ENCODE measurements at places on chromosomes 3 and 15.

DNA sequence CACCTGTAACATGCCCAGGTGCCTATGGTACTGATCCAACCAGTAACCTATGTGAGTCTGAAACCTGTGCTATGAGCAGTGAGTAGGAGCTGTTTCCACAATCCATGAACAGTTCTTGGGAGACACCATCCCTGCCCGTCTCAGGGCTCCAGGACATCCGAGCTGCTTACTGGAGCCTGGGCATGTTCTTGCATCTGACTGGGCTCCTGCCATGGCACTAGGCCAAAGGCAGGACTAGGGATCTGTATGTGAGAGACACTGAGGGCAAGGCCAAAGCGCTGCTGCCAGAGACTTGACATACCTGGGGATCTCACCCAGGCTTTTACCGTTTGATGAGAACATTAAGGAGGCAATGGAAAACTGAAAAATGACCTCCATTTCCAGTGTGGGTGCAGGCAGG is 59.8 kb downstream of the WDR76 start:
- DNase-seq, result no peak

DNA sequence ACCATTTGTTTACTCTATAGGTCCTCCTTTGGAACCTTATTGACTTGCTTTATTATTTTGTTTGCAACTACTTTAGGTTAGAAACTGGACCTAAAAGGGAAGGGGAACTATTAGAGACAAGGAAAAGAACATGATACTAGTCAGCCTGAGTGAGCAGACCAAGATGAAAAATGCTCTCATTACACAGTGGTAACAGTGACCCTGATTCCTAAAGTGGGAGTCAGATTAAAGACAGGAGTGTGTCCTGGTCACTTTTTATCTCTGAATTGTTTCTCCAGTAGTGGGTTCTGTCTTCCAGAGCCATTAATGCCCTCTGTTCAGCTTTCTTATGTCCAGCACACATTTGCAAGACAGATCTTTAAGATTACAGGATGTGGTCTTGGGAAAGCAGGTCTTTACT is 124.1 kb downstream of the TMEM108 start:
- no peak for DNase-seq

- peak; percentile 96 for DNase-seq
Observed at GRCh38 chr3:128487813-128488635, 5.0 kb downstream of the GATA2 start.

DNA sequence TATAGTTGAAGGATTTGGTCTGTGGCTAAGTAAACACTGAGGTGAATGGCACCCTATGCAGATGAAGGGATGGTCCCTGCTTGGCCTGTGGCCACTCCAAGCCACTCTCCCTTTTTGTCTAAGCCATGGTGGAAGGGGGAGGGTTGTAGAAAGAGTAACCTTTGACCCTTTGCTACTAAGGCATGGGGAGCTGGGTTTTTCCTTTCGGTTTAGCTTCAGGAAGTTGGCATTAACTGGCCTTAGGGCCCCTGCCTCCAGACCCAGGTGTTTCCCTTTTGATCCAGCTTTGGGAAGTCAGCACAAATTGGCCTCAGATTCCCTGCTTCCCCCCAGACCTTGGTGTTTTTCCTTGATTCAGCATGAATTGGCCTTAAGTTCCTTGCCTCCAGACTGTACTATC is 49.5 kb downstream of the EFCAB12 start:
- DNase-seq, result no peak

- DNase-seq, result no peak
Observed at GRCh38 chr3:48782046-48782445, 65.0 kb upstream of the IP6K2 start.

DNA sequence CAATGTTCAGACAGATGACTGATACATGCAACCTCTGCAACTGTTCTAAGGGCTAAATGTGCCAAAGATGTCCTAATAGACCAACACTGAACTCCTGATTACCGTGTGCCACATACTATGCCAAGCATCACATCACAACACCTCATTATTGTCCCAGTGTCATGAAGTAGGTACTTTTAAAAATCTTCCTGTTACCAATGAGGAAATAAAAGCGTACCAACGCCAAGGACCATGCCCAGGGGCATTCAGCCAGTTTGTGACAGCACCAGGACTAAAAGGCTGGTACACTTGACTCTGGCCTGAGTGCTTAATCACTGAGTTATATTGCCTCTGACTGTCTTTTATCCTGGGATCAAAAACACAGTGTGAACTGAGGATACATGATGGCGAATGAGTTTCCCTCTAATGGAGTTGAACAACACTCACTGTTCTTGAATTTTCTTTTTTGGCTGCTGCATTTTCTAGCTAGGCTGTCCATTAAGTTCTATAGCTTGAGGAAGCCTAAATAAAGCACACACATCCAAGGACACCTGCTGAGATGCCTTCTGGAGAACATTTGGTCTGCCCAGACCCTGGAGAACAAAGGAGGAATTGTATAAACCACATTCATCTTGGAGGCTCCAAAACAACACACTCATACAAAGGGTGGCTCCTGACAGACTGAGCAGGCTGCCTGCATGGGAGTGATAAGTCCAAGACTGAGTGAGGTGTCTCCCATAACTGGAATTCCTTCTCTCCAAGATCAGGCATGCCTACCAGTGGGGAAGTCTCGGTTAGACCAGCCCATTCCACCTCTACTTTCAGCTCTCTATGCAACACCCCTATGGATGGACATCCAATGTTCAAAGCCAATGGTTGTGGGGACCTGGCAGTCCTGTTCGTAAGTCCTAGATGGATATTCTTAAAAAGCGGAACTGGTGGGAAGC is 126.7 kb upstream of the PRICKLE2 start:
- DNase-seq, result peak; percentile 63

DNA sequence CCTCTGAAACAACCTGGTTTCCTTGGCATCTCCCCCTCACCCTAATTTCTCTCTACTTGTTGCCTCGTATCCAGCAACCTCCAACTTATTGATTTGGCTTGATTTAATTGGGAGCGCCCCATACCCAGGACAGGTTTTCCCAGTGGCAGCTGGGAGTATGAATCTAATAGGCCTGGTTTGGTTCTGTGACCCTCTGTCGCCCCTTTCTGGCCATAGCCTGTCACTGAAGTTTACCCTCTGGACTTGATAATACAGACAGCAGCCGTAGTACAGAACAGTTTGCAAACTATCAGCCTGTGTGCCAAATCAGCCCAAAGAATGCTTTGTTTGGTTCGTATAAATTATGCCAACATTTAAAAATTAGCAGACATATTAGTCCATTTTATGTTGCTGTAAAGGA is 525.1 kb upstream of the GOLIM4 start:
- DNase-seq, result peak; percentile 76

DNA sequence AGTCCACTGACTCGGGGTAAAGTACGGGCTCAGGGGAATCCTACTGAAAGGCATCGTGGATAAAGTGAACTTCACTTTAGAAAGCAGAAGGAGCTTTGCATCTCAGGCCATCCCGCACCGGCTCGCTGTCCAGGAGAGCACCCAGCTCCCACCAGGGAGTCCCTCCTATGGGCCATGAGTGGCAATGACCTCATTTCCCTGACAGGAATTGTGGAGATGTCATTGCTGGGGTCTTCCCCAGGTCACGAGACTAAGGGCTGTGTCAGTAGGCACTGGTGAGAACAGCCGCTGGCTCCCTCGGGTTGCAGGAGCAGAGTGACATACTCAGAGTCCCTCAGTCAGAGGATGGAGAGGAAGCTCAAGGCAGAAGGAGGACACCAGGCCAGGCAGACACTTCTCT is 97.3 kb downstream of the XXYLT1 start:
- DNase-seq, result no peak

DNA sequence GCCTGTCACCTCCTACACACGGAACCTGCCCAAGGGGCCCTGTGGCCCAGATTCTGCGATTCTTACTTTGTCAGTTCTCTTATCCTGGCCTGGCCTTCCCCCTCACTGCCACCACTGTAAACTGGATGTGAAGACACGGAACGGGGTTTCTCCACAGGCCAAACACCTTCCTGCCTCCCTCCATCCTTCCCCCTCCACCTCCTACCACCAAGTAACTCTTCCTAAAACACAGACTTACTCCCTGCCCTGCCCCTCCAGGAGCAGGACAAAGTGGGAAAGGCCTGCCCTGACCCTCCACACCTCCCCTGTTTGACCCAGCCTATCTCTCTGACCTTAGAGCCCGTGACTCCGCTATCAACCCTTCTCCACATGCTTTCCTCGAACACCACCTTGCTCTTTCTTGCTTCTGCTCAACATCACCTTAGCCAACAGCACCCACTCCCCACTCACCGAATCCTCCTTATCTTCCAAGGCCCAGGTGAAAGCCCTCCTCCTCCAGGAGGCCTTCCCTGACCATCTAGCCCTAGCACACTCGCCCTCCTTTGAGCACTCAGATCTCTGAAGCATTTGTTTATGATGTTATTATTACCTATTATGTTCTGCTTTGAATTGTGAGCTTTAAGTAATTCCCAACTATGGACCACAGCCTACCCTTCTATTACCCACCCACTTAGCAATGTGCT is 7.6 kb downstream of the CA12 start:
- DNase-seq, result no peak

DNA sequence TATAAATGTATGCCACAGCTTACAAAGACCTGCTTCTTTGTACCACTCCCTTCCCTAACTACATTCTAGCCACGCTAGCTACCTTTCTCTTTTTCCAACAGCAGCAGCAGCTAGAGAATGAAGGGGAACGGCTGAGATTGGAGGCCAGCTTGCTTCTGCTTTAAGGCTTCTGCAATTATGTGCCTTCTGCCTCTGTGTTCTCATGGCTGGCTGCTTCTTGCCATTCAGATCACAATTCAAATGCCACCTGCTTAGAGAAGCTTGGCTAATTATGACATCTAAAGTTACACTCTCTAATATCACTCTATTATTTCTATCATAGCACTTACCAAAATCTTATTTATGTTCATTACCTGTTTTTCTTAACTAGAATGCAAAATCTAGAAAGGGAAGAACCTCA is 95.2 kb downstream of the RYK start:
- no peak for DNase-seq

DNA sequence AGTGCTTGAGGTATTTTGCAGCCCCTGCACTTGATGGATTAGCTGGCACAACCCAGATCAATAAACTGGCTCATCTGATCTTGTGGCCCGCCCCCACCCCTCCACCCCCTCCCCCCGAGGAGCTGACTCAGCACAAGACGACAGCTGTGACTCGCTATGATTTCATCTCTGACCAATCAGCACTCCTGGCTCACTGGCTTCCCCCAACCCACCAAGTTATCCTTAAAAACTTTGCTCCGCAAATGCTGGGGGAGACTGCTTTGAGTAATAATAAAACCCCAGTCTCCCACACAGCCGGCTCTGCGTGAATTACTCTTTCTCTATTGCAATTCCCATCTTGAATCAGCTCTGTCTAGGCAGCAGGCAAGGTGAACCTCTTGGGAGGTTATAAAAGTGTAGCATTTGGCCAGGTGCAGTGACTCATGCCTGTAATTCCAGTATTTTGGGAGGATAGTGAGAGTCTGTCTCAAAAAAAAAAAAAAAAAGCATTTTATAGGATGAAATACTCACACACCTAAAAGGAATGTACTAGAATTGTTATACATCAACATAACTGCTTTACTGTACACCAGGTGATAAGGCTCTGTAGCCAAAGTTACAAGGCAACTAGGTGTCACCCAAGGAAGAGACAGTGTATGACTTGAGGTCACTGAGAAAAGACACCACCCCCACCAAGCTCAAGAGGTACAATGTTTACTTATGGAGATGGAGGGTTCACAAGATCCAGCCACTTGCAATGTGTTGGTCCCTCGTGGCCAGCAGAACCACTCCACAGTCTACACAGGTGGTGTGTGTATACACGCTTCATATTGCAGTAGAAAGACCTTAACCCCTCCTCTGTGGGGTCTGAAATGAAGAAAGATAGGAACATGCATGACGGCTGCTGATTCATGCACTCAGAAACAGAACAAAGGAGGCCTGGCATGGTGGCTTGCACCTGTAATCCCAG is 8.6 kb downstream of the ZNF445 start:
- DNase-seq, result no peak

DNA sequence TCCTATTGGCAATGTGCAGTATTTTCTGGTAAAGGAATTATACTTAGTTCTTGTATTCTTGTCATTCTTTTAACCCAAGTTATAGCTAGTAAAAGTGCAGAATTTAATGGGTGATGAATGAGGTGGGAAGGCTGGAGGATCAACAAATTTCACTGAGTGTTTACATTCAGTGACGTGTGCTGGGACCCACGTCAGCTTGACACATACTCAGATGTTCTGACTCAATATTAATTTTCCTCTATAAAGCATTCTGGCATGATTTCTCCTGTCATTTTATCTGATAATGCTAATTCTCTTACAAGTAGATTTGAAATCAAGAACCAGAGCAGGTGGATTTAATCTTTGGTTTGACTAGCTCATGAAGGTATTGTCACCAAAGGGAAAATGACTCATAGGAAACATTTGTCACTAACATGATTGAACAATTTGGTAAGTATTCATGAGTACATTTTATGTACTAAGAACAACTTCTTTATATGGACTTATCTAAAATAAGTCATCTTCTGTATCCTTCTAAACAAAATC is 71.0 kb upstream of the SYNPR start:
- DNase-seq, result no peak

DNA sequence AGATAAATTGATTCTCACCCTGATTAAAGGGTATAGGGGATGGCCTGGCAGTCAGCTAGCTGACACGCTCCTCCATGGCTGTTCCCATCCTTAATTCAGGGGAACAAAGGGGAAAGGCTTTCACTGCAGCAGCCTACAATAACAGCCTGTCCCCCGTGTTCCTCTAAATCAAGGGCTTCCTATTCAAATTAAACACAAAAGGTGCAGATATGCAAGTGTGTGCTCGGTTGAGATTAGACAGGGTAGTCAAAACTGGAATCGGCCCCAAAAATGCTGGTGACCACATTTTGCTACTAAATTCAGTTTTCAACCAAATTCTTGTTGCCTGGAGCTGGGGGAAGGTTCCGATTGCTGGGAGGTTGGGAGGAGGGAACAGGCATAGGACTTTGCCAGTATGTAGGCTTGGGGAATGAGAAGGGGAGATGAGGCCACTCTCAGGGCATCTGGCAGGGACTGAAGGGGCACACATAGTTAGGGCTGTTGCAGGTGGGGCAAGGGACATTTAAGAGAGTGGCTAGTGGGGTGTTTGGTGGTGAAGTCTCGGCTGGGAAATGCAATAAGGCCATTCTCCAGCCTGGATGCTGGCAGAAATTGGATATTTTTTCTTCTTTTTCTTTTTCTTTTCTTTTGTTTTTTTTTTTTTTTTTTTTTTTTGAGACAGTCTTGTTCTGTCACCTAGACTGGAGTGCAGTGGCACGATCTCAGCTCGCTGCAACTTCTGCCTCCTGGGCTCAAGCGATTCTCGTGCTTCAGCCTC is 32.9 kb upstream of the CTSH start:
- no peak for DNase-seq

DNA sequence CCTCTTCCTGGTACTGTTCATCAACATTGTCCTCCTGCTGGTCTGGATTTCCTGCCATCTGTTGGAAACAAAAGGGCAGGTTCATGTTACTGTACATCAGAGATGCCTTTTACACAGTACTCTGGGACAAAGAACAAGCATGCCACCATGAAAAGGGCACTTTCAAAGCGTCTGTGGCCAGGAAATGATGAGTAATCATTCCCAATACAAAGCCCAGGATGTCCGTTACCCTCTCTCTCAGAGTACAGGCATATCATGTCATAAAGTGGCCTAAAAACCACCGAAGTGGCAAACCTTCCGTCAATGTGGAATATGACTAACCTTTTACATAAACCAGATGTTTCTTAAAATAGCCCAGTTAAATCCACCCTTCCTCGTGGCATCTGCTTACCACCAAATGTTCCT is 71.2 kb downstream of the GOLIM4 start:
- no peak for DNase-seq

All from cardiac muscle cell (in vitro differentiated cells and primary cell).